ENCODE measurements at places on chromosomes 12 and 14.

DNA sequence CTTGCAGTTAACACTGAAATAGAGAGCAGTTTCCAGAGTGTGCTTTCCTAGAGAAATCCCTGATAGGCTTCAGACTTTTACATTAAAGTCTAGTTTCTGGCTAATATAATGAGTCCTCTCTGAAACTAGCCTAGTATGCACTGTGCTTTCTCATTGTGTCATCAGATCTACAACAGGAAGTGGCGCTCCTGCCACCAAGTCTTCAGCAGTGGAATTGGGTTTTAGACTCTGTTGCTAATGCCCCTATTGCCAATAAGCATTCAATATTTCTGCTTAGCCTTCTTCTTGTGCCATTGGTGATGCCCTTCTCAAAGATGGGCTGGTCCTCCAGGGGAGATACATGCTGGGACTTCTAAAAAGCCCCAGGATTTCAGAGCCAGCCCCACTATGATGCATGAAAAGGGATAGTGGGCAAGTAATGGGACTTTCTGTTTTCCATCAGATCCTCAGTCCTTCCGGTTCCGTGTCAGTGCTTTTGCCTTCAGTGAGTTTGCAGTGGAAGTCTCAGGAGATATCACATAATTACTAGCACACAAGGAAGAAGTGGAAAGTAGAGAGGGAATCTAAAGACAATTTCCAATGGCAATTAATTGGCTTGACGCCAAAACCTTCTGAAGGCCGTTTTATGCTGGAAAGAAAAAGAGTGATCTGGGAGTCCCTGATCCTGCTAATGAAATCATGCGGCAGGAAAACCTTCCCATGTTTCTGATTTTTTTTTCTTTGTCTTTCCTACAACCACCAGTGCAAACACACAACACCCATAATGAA, 50.0 kb downstream of the SSPN start:
- peak; percentile 27 for DNase-seq

DNA sequence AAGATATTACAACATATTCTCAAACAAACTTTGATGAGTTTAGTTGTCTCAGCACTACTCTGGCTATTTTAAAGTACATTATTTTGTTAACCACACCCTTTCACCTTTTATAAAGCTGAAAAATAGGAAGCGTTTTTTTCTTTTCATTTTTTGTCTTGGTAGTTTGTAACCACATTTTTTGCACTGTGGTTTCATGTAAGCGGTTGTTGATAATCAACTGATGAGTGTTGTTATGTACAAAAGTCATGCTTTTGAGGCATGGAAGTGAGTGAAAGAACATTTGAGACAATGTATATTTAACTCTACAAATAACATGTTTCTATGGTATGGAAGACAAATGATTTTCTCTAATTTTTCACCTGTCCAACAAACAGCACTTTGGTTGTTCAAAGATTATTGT, 52.1 kb upstream of the ATP2B1 start:
- peak; percentile 54 for DNase-seq

DNA sequence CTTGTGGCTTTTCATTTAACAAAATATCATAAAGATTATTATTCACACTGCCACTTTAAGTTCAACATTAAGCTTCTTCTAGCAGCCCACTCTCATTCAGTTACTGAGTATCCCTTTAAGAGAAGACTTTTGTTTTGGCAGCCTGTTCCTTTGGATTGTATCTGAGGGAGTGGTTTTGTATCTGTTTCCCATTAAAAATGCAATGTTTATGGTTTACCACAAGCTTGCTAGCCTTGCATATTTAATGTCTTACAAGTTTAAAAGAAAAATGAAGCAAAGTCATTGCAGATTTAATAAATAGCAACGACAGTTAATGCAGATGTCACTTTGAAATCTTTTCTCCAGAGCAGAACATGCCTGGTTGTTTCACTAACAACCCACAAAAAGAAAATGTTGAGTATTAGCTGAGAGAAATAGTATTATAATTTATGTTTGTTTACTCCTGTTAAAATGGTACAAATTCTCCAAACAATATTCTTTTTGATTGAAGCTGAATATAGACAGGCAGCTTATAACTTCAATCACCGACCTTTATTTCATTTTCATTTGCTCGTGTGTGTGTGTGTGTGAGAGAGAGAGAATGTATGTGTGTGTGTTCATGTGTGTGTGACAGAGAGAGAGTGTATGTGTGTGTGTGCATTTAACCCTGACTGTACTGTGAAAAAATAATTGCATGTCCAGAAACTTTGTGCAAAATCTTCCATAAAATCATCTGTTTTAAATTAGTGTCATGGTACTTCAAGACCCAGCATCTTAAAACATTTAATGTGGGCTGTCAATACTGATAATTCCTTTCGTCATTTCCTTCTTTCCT, 1.8 kb downstream of the DCN start:
- no peak for DNase-seq

DNA sequence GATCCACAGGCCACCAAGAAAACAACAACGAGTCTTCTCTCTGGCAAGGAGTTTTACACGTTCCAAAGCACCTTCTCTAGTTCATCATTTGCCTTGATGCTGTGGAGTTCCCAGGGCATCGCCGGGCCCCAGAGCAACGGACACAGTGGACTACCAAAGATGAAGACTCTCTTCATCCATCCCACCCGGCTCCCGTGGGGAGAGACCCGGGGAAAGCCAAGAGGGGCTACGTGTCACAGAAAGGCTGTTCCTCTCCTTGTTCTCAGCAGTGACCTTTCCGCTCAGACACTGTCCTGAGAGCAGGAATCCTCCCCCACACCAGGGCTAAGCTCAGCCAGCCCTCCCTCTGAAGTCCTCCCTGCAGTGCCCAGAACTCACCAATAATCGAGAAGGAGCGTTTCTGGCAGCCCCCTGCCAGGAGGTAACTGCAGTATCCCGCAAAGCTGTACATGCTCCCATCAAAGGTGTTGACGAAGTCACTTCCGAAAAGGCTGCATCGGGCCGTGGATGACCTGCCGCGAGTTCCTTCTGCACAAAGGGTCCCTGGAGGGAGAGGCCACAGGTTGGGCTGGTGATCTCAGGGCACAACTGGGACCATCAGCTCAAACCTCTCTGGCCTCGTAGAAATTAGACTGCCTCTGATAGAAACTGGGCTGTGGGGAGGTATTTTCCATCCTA, 3.5 kb downstream of the VWF start:
- no peak for DNase-seq

GRCh38 chr14:69303086-69303485, 43.1 kb downstream of the GALNT16 start:
- no peak for DNase-seq

- DNase-seq, result no peak
Measured at GRCh38 chr12:79624378-79624777, 66.4 kb downstream of the PAWR start.

- no peak for DNase-seq
Measured at GRCh38 chr14:102525929-102526497, 16.4 kb upstream of the ANKRD9 start.

DNA sequence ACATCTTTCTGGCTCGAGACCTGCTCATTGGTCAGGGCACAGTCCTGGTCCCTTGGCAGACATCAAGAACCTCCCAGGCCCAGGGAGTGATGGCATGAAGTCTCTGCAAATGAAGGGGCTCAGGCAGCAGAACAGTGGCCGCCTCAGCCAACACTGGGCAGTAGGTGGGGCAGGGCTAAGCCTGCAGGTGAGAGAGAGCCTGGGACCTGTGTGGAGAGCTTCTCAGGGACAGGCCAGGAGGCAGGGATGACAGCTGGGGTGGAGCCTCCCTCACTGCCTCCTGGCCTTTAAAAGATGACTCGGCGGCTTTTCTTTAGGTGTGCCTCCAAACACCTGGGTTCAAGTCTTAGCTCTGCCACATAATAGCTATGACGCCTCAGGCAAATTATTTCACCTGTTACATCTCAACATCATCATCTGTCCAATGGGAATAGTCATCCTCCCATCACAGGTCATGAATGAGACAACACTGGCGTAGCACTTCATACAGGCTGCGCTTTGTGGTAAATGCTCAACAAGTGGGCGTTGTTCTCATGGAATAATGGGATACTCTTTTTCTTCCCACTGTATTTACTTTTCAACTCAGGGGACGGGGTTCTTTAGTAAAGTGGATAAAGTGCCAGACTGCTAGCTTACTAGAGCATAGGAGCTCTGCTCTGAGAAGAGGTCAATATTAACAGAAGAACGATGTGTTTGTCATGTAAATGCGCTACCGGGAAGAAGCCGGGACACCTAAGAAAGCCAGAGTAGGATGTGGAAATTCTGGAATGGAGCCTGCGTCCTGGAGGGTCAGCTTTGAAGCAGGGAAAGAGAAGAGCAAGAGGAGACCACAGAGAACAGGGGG, 277.4 kb downstream of the FOXN3 start:
- no peak for DNase-seq

GRCh38 chr12:132279184-132279889, 50.1 kb downstream of the GALNT9 start:
- no peak for DNase-seq

DNA sequence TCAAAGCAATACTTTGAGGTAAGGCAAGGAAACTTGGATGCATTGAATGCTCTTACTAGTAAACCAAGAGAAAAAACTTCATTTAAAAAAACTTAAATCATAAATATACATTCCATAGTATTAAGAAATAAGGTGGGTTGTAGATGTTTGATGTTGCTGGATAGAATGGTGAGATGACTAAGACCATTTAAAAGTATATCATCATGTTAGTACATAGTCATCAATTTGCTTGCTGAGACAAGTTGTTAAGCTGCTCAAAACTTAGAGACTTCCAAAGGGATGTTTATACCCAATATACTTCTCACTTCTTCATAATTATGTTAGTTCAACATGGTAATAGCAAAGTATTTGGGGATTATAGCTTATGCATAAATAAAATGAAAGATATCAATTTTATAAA, 675.5 kb upstream of the MGAT4C start:
- no peak for DNase-seq

DNA sequence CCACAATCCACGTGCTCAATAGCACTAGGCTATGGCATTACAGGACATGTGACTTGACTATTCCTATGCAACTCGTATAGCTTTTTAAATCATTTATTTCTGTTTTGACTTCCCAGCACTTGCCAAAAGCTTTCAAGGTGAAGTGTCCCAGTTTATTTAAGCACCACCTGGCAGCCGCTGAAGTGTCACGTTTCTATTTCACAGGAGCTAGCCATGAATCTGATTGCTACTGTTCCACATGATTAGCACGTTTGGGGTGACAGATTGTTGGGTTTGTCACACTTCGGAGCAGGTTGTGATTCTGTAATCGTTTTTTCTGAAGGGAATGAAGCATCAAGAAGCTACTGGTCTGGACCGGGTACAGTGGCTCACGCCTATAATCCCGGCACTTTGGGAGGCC, 39.9 kb upstream of the BICDL1 start:
- no peak for DNase-seq

DNA sequence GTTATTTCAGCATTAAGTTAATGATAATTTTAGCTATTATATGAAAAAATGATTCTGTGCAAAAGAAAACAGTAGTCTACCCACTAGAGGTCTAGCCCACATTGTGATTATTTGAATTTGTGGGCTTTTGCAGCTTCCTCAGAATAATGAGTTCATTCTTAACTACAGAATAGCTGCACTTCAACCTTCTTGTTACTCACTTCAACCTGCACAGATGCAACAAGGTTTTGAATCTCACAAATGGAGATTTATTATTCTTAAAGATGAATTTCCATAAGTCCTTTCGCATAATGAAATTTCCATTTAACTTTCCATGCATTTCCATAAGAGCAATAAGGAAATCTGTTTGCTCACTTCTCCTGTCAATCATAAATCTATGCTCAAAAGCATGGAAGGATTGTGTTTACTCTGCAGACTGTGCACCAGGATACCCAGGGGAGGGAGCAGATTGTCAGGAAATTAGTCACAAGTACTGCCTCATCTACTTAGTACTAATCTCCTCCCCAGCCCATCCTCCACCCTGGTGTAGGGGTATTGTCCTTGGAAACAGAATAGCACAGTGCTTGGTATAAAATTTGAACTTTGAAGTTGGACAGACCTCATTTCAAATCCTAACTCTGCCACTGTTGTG, 24.1 kb downstream of the PTGER2 start:
- DNase-seq, result no peak

- DNase-seq, result no peak
Measured at GRCh38 chr12:12995088-12995487, 5.0 kb downstream of the HEBP1 start.

GRCh38 chr14:91649930-91650329, 82.0 kb downstream of the CATSPERB start:
- DNase-seq, result peak; percentile 57

DNA sequence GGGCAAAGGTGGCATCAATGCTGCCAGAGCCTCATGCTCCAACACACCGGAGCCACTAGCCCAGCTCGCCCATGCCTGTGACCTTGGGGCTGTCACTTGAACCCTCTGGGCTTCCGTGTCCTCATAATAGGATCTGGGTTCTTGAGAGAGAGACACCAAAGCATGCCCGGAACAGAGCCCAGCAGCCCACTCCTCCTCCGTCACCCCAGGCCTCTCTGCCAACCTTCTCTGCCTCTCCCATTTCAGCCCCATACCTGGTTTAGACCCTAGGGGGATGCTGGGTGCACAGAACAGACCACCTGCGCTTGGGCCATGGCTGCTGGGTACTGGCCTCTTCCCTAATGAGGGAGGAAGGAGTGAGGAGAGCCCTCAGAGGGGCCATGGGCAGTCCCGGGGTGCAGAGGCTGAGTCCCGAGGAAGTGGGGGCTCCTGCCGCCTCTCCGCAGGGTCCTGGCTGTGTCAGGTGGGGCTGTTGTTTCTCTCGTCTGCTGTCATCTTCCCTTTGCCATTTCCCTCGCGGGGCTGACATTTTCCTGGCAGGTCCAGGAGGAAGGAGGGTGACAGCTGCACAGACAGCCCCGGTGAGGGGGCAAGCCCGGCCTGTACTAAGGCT, 172.4 kb upstream of the RTL1 start:
- no peak for DNase-seq

DNA sequence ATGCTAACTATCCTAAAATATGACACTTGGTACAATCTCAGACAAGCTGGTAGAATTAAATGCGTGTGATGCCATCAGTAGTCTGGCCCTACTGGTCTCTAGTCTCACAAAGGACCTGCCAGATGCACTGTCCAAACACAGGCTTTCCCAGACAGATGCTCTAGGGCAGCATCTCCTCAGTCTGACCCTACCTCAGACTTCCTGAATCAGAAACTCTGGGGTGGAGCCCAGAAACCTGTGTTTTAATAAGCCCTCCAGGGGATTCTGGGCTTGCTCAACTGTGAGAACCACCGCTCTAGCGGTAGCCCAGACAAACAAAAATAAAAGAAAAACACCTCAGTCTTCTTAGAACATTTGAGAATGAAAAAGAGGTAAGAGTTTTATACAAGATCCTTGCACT, 48.0 kb downstream of the BDKRB1 start:
- no peak for DNase-seq
